Activated CD8-positive, alpha-beta memory T cell treated with anti-CD3 and anti-CD28 coated beads for 4 hours (primary cell): ENCODE measurements at places on chromosomes 5 and 9.

- no peak for DNase-seq
Measured at GRCh38 chr5:114123654-114124053, 238.2 kb upstream of the KCNN2 start.

- DNase-seq, result no peak
Measured at GRCh38 chr5:82858151-82859025, 218.8 kb downstream of the TMEM167A start.

DNA sequence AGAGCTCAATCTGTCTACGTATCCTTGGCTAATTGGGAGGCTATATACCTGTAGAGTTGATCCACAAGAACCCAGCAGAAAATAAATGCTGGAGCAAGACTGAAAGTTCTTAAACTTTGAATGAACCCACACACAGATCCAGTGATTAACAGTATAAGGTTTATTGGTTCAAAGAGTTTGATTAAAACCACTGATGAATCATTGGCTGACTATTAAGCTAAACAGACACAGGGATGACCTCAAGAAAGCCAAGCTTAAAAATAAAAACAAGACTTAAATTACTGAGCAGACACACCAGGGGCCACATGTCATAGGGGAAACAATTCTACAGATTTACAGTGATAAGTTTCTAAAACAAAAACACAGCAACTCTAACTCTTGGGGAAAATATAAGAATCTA is 163.6 kb downstream of the SPATA31D1 start:
- DNase-seq, result no peak

DNA sequence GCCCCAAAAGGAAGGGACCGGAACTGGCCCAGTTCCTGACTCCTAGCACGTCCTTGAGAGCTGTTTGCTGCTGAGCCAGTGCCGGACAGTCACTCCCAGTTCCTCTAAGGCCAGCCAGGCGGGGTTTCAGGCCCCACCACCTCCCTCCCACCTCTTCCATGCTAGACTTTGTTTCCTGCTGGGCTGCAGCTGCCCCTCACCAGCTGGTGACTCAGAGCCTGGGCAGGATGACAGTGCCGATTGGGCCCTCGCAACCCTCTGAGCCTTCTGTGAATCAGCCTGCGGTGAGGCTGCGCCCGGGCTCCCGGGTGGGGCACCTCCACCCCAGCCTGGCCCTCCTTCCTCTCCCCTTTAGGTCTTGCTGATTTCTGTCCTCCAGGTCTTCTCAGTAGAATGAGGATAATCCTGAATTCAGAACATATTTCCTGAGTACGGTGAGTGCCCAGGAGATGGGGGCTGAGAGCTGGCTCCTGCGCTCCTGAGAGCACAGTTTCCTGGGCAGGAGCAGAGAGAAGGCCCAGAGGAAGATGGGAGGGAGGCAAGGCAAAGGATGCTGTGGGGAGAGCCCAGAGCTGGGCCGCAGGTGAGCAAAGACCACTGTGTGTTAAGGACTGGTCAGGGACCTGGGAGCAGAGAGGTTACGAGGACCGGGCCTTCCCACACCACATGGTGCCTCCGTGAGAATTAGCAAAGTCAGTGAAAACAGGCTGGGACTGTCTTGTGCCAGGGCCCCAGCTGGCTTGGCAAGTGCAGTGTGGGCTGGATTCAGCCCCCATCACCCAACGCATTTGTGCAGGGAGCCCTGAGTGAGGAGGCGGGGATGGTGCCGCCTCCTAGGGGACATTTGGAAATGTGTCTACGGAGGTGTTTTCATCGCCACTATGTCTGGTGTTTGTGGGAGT is 32.9 kb upstream of the STXBP1 start:
- DNase-seq, result peak; percentile 65

DNA sequence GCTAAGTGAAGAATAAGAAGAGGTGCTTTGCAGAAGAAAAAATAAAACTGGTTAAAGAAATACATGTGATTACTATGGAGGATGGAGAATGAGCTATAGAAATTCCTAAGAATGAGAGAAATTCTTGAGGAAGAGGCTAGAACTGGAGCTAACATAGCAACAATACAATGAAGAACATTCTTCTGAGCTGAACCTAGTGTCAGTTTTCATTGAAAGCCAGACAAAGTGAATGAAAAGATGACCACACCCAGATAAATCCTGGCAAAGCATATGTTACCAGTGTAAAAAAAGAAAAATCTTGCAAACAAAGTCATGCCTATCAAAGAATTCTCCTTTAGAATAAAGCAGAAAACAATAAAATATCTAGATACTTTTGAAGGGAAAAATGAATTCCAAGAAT is 39.6 kb downstream of the SGCD start:
- DNase-seq, result no peak

- DNase-seq, result no peak
Measured at GRCh38 chr5:141298376-141298775, 5.5 kb downstream of the SLC25A2 start.

GRCh38 chr5:57221049-57221568 is 47.2 kb downstream of the GPBP1 start:
- no peak for DNase-seq

- no peak for DNase-seq
Measured at GRCh38 chr9:124752967-124753366, 18.1 kb downstream of the NR6A1 start.

- DNase-seq, result no peak
Measured at GRCh38 chr5:43661102-43661501, 58.1 kb downstream of the NNT start.

GRCh38 chr5:142769251-142769792 is 855 bp upstream of the ARHGAP26 start:
- no peak for DNase-seq

DNA sequence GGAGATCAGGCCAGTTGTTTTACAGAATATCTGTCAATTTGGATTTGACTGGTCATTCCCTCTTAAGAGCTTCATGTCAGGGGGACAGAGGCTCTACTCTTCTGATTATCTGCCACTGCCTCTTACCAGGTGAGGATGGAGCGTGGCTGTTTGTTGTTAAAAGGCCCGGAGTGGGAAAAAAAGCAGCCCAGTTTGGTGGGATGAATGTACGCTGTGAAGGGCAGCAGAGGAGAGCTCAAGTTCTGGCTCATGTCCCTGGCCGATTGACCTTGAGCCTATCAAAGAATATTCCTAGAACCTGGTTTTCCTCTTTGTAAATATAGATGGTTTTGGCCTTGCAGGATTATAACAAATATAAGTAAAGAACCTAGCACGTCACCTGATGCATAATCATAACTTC is 16.3 kb upstream of the SHB start:
- no peak for DNase-seq

DNA sequence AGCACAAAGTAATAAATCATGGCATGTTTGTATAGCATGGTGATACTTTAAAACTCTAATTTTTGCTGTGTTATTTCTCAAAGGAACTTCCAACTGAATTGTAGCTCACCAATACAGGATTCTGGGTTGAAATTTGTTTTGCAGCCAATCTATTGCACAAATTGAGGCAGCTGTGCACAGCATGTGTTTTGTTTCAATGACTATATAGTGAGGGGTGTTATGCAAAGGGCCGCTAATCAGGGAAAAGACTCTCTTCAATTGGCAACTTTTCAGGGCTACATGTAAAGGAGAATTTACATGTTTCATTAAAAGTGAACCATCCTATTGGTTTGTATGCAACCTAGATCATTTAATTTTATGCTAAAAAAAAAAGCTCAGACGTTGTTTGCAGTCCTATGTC is 44.6 kb downstream of the PLPPR1 start:
- no peak for DNase-seq

DNA sequence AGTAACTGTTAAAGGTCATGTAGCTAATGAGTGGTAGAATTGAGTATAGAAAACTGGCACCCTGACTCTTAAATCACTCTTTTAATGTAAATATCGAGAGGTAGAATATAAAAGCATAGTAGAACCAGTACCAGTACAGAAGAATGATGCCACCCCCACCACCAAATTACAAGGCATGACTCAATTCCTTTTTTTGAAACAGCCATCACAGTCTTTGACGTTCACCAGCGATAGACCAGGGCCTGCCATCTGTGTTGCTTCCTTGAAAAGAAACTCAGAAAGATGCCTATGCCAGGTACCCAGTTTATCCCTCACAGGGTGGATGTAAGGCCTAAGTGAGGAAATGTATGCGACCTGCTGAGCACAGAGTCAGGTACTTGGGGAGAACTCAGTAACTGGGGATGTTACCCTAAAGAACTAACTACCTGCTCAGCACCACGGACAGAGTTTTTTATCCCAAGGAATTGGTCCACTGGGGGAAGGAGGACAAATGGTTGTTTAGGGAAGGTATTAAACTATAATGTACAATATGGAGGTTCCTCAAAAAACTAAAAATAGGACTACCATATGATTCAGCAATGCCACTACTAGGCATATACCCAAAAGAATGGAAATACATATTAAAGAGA is 116.5 kb downstream of the BRINP1 start:
- DNase-seq, result no peak

DNA sequence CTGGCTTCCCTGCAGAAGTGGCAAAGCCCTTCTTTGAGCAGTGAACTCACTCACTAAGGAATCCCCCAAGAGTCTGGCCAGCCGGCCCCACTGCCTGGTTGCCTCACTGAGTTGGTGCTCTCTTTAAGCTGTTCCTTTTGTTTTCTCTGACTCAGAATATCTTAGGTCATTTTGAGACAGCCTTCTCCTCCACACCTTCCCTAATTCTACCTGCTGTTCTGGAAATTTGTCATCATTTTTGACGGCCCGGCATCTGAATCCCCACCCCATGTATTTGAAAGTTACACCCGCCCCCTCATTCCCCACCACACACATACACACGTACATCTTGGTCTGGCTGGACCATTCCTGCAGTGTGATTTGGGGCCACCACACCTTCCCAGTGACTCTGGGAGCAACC is 41.8 kb downstream of the FGF1 start:
- DNase-seq, result no peak
